Cortex of kidney (tissue), 1 donor: ENCODE measurements at places on chromosomes 7 and 10.

DNA sequence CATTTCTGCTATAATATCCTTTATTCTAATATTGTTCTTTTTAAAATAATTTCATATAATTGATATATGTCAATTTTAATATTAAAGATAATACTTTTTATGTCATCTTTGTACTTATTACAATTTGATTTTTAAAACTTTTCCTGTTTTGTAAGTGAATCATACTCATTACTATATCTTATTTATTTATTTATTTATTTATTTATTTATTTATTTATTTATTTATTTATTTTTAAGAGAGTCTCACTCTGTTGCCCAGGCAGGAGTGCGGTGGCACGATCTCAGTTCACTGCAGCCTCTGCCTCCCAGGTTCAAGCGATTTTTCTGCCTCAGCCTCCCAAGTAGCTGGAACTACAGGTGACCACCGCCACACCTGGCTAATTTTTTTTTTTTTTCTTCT lies 215.3 kb downstream of the SUGCT start:
- no peak for DNase-seq

GRCh38 chr7:39407137-39407536 lies 159.1 kb upstream of the YAE1 start:
- no peak for DNase-seq

DNA sequence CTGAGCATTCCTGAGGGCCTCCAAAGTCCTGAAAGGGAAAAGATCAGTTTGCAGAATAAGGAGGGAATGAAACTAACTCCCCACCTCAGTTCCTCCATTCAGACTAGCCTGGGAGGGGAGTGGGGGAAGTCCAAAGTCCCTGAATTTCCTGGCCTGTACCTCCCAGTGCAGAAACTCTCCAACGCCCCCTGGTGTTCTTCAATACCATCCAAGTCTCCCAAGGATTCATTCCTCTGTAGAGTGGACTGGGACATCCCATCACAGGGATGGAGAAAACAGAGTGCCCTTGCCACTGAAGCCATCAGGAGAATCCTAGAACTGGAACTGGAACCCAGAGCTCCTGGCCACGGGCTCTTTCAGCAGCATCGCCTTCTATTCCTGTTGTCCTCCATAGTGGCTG lies 1.6 kb upstream of the COL13A1 start:
- no peak for DNase-seq

DNA sequence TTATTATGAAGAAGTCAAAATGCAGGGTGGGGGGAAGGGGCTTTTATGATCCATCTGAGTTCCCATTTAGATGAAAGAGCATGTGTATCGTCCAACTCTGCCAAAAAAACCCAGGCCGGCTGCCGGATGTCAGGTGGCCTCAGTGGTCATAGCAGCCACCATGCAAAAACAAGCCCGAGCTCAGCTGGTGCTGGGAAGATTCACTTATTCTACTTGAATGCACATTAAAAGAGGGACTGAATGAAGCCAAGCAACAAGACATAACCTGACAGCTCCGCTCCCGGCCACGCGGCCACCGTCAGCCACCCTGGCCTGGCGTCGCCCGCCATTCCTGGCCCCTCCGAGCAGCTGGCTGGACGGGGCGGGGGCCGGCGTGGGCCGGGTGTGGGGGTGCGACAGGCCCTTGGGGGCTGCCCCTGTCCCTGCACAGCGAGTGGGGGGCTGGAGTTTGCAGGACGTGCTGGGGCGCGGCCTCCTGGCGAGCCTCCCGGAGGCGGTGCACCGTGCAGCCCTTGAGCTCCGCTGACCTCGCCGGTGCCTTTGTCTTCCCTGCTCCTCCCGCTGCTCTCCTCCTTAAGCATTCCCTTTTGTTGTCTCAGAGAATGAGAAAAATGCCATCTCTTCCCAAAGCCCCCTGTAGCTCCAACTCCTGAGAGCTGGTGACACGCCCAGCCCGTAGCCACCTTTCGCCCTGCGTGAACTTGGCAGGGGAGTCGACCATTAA lies 67.8 kb downstream of the EBF3 start:
- DNase-seq = no peak

GRCh38 chr7:96059075-96059474 lies 262.8 kb downstream of the SLC25A13 start:
- no peak for DNase-seq

GRCh38 chr10:51748959-51749358 lies 49.6 kb upstream of the CSTF2T start:
- DNase-seq = no peak
